ENCODE measurements at places on chromosomes 5 and 9.

- no peak for DNase-seq
These were observed 97.5 kb upstream of the RPS23 start for GRCh38 chr5:82375488-82376244.

DNA sequence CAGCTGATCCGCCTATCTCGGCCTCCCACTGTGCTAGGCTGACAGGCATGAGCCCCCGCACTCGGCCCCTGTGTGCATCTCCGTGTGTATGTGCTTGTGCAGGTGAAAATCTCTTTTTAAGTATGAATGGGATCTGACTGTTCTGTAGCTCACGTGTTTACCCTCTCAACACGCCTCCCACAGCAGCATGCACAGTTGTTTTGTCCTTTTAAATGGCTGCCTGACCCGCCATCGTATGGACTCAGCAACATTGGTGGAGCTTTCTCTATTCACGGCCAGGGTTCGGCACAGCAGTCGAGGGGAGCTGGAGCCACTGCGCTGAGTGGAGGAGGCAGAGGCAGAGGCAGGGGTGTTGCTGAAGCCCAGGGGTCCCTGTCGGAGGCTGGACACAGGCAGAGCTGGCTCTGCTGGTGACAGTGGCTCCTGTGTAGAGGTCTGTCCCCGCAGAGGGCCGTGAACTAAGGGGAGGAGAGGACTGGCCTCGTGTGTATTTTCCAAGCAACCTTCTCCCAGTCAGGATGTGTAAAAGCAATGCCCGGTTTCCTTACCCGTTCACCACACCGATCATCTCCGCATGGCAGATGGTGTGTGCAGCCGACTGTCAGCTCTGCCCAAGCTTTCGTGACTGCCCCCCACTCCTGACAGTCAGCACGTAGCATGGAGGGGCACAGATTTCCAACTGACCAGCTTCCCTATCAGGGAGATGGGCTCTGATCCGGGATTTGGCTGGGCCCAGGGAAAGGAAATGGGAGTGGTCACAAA lies 37.3 kb downstream of the MRPL36 start:
- DNase-seq: no peak

- no peak for DNase-seq
These were observed 474.9 kb upstream of the CDH10 start for GRCh38 chr5:25119650-25120049.

DNA sequence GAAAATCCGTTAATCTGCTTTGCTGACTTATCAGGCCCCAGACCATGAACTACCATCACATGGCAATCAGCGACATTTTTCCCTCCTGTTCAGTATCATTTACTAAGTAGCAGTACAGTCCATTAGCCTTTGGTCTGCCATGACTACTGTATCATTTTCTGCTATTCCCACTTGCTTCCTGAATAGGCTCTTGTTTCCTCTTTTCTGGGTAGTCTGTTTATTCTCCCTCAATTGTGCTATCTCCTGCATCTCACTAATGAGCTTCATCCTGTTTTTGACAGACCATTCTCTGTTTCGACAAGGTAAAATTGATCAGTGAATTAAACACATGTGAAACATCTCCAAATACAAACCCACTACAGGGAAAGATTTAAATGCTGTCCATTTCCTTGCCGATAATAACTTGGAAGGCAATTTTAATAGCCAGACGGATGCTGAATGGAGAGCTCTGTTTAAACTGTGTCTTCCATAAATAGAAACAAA lies 263.5 kb upstream of the ANKRD55 start:
- DNase-seq: peak; percentile 40

- DNase-seq: no peak
These were observed 52.8 kb upstream of the GRHPR start for GRCh38 chr9:37369671-37370070.

DNA sequence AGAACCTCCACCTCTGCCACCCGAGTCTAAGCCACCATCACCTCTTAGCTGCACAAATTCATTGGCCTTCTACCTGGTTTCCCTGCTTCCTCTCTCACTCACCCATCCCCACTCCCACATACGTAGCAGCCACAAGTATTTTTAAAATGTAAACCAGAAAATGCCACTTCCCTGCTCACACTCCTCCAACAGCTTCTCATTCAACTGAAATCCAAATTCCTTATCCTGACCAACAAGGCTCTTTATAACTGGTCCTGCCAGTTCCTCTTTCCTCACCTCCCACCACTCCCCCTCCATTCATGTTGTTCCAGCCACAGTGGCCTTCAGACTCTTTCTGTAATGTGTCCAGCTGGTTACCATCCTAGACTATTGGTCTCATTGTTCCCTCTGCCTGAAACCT lies 25.0 kb upstream of the PALM2AKAP2 start:
- no peak for DNase-seq

- DNase-seq: peak; percentile 54
These were observed at the start of gene C5orf52 for GRCh38 chr5:157670662-157671591. Gene C5orf52 (plus strand): TSS chr5:157671533. CDS start chr5:157671615, 82 bp downstream.

DNA sequence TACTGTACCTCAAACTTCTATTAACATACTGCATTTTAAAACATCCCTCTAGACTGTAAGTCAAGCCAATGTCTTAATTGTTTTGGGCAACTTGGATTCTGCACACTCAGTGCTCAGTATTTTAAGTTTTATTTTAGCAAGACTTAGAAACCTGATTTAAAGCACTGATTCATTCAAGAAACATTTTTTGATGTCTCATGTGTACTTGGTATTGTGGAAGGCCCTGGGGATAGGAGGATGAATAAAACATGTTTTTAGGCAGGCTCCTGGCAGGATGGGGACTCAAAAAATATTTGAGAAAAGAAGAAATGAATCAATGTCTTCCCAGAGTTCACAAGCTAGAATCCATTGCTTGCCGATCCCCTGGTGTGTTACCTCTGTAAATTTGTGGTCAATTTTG lies 334.0 kb upstream of the PUM3 start:
- DNase-seq: no peak

GRCh38 chr9:35073279-35073612 lies 821 bp upstream of the VCP start:
- DNase-seq: no peak

DNA sequence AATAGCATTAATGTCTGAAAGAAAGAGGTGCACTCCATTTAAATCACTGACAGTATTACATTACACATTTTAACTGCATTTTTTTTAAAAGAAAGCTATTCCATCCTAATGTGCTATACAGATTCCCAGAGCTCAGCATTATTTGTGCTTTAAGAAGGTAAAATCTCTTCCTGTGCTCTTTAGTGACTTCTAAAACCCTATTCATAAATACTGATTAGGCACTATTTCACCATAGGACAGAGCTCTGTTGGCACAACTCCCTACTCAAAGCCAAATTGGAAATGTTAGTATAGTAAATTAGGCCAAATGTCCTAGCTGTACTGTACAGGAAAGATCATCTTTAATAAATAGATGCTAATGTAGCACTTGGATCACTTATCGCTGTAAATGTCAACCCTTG lies 262.5 kb downstream of the TUSC1 start:
- no peak for DNase-seq

DNA sequence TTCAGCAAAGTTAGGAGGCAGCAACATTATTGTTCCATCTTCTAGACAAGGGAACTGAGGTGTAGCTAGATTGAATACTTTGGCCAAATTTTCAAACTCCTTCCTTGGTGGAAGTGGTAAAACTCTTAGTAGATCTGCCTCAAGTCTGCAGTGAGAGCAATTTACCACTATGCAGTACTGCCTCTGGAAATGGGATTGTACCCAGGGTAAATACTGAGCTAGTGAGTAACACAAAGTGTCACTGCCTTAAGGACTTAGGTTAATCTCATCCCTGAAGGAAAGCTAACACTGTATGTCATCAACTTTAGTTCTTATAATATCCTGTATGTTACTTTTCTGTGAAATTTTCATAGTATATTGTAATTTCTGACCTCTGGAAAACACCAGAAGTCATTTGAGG lies 13.9 kb downstream of the CDH10 start:
- DNase-seq: no peak

DNA sequence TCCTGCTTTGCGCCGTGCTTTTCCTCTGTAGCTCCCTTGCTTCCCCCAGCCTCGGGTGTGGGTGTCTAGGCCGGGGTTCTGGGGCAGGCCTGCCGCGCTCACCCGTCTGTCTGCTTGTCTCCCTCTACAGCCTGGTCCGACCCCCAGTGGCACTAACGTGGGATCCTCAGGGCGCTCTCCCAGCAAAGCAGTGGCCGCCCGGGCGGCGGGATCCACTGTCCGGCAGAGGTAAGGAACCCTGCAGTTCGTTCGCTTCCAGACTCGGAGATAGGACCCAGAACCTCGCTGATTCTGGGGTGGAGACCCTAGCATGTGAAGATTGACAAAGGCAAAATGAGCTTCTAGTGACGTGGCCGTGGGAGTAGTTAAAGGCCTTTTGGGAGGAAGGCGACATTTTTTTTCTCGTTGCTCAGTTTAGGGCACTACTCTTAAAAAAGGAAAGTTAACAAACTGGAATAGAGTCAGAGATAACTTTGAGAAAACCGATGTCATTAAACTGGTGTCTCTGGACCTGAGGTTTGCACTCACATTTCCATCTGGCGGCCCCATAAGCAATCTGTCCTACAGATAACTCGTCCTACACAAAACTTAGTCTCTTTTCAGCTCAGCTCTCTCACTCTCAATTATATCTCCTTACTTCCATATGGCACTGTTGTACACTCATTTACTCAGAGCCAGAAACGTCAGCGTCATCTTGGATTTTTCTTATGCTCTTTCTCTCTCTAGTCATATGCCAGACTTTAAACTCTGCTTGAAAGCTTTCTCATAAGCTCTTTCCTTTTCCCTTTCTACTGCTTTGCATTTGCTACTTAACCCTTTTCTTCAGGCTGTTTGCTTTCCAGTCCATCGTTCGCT lies 561 bp downstream of the SEC61B start:
- DNase-seq: peak; percentile 37

DNA sequence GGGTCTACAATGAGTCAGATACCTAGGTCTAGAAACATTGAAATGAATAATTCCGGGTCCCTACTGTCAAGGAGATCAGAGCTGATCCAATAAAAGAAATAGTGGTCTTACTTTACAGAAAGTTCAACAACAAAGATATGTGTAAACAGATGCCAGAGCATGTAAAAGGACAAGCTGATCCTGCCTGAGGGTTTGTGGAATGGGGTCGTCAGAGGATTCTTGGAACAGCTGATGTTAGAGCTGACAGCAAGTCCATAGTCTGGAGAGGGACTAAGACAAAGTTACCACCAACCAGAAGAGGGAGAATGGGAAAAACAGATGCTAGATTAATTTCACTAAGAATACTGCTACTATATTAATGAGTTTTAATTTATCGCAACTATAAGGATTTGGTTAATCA lies 71.5 kb downstream of the FREM1 start:
- no peak for DNase-seq

DNA sequence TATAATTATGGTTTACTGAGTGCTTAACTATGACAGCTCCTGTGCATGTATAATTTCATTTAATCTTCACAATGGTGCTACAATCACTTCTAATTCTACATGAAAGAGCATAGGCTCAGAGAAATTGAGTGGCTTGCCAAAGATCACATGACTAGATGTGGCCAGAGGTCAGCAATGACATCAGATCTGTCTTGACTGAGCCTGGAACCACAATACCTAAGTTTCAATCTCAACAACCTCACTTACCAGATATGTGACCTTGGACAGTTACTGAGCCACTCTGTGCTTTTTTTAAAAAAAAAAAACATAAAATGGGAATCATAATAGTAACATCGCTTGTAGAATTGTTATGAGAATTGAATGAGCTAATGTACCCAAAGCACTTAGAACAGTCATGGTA lies 130.7 kb downstream of the TRIM32 start:
- no peak for DNase-seq

GRCh38 chr5:23139338-23140171 lies 286.4 kb upstream of the CDH12 start:
- DNase-seq: no peak

- peak; percentile 58 for DNase-seq
These were observed 158.8 kb downstream of the DEPDC1B start for GRCh38 chr5:60540856-60541805.

DNA sequence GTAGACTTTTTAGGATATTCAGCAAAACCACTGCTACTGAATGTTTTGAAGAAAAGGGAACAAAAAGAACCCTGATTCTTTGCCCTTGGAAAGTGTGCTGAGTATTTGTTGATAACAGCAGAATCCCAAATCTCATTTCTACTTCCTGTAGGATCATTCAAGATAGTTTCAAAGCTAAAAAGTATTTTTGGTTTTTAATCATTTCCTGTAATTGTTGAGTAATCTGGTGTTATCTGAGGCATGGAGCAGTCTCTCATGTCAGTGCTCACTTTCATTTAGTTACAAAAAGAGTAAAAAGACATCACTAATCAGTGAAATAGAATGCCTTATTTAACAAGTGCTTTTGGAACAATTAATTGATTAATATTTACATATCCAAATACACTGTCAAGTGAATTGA lies 56.1 kb downstream of the ITGA2 start:
- DNase-seq: no peak

GRCh38 chr9:73807952-73808351 lies 656.3 kb downstream of the ANXA1 start:
- DNase-seq: no peak

- peak; percentile 62 for DNase-seq
These were observed 61.7 kb upstream of the TAF11L2 start for GRCh38 chr5:17436350-17436749.

GRCh38 chr5:154446195-154447088 lies 645 bp downstream of the SAP30L start:
- peak; percentile 21 for DNase-seq

DNA sequence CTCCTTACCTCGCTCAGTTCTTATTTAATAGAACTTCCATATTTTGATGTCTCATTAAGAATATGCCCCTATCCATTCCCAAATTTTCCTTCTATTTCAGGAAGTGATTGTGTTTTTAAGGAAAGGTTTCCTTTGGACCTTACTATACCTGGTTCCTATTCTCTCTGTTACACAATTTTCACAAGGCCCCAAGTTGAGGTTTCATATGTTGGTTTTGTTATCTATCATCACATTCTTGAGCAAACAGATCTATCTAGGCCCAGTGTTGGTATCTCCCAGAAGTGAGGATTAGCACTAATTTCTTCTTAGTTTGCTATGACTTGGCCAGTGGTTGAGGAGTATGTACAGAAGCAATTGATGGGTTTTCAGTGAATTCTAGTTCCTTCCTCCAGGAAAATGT lies 41.5 kb downstream of the ALG2 start:
- no peak for DNase-seq

GRCh38 chr9:135471791-135472640 lies 7.6 kb upstream of the PPP1R26 start:
- DNase-seq: no peak

- DNase-seq: no peak
These were observed 71.8 kb downstream of the CAST start for GRCh38 chr5:96733771-96734500.
